ENCODE measurements at places on chromosomes 2 and 18.
A peak's percentile ranks its signal among the peaks of the same experiment; 100 is the strongest.

DNA sequence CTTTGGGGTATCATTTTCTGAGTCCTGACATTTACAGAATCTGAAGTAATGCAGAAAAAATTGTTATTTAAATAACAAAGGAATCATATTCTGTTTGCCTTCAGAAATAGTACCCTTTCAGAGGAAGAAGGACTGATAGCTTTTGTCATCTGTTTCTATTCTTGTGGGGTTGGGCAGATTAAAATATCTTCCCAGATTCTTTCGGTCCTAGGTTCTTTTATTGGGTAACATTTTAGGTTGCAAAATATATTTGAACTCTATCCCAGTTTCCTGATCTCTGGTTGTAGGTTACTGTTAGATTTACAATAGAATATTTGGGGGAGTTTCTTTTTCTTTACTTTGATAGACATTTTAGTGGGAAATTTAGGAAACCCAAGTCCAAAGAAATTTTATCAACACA, 550.5 kb downstream of the SPAG16 start:
- DNase-seq: no peak

DNA sequence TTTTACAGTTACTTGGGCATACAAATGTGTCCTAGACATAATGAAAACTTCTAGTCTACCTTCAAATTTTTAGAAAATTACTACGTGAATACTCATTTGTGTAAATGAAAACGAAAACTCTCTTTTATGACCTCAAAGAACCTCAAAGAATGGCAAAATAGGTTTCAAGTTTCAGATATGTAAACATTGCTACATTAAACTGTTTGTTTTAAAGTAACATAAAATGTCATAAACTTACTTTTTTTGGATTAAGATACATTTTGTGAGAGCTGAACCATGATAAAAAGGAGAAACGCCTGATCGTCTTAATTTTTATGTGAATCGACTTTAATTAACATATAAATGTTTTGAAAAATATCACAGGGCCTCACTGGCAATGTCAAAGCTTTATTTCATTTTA, 91.4 kb downstream of the PPP1R1C start:
- no peak for DNase-seq

DNA sequence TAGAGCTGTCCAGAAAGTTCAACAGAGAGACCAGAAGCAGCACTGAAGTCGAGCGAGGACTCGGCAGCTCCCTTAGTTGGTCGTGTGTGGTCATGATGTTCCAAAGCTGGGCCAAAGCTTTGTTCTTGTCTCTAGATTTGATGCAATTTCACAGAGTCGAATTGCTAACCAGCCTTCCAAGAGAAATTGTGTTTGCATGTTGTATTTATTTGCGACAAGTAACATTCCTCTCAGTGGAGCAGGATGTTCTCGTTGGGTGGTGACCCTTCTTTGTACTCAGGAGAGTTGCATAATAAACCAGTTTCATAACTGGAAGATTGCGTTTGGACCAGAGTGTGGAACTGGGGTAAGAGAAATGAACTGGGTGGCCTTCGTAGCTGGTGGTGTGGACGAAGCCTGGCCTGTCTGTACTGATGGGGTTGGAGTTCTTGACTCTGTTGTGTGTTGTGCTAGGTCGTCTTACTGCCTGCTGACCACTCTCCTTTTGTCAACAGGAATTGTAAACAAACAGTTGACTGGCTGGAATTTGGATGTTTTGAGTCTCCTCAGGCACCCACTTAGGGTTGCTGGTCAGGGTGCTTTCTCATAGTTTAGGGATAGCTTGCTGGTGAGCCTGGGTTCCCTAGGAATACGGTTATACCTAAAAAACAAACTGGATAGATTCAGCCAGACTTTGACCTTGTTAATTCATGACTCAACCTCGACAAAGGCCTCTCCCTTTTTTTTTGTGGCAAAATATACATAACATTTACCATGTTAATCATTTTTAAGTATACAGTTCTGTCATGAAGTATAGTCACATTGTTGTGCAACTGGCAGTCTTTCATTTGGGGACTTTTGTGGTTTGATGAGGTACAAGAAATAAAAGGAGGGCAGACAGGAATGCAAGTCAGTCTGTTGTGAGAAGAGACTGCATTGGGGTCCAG, 28.9 kb upstream of the TOGARAM2 start:
- no peak for DNase-seq

- no peak for DNase-seq
Measured at GRCh38 chr2:136029149-136029548, 43.7 kb upstream of the DARS1 start.

- peak; percentile 33 for DNase-seq
Measured at GRCh38 chr18:48777026-48777743, 173.6 kb downstream of the SMAD7 start.

GRCh38 chr18:68837665-68838451, 40.0 kb downstream of the CCDC102B start:
- DNase-seq: no peak

DNA sequence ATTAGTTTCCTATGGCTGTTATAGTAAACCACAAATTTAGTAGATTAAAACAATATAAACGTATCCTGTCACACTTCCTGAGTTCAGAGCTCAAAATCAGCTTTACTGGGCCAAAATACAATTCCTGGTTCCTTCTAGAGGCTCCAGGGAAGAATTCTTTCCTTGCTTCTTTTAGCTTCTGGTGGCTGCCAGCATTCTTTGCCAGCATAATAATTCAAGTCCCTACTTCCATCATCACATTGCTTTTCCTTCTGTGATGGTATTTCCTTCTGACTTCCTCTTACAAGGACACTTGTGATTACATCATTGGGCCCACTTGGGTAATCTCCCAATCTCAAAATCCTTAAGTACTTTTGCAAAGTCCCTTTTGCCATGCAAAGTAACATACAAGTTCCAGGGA, 40.6 kb downstream of the MOB4 start:
- DNase-seq: no peak

DNA sequence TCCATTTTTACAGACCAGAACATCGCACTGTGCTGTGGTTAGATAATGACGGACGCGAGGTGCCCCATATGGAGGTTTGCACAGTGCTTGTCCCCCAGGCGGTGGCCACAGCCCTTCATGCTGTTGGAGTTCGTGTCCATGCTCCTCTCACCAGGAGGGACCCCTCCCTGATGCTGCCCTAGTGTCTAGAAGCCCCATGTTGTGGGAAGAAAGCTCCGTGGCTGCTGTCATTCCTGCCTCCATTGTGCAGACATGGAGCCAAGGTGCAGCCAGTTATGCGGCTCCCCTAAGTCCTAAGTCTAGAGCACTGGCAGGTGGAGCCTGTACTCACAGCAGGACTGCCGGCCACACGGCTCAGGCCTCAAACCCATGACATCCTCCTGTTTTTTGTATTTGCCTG, 464.9 kb downstream of the EIPR1 start:
- DNase-seq: no peak

GRCh38 chr18:4854671-4855070, 342.4 kb downstream of the AKAIN1 start:
- DNase-seq: no peak

- no peak for DNase-seq
Measured at GRCh38 chr2:174025271-174026121, 60.3 kb upstream of the SP3 start.

DNA sequence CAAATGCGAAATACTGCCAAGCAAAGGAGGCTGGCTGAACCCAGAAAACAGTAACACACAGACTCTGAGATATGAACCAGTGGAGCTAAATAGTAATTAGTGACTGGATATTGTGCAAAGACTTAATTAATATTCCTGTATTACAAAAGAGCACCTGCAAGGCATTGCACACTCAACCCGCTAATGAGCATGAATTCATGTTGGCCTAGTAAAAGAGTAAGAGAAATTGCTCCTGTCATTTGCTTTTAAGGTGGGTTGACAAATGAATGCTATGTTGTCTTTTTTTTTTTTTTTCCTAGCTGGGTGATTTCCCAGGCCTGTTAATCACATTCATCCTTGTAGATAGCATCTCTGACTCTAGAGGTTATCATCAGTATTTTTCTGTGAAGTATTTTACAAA, 87.0 kb upstream of the CERS6 start:
- no peak for DNase-seq

- DNase-seq: no peak
Measured at GRCh38 chr2:46481198-46482193, 2.1 kb downstream of the TMEM247 start.
